ENCODE measurements at places on chromosomes 12 and 14.

DNA sequence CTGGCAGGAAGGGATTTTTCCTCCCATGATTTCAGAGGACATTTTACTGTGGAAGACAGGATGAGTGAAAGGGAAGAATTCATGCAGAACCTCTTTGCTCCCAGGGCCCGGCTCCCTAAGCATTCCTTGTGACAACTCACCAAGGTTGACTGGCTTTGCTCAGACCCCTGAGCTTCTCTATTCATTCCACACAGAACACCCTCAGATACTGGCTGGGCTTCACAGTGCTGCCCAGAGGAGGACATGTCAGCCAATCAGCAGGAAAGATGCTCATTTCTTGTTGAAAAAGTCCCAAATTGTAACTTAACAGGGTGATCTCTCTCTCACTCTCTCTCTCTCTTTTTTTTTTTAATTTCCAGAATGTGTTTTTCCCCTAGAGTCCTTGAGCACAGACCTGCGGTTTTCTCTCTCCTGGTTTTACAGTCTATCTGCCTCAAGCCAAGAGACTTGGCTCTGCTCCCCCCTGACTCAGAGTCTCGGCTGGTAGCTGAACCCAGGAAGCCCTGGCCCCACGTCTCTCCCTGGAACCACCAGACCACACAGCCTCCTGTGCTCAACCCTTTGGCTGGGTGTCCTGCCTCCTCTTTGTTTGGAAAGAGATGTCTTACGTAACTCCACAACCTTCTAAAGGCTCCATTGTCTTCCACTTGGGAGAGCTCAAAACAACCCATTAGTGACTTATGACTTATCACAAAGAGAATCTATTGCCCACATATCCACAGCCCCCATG lies 43.9 kb downstream of the SSPN start:
- DNase-seq = peak; percentile 3

GRCh38 chr12:176321-177181 lies 37.4 kb downstream of the SLC6A12 start:
- no peak for DNase-seq

DNA sequence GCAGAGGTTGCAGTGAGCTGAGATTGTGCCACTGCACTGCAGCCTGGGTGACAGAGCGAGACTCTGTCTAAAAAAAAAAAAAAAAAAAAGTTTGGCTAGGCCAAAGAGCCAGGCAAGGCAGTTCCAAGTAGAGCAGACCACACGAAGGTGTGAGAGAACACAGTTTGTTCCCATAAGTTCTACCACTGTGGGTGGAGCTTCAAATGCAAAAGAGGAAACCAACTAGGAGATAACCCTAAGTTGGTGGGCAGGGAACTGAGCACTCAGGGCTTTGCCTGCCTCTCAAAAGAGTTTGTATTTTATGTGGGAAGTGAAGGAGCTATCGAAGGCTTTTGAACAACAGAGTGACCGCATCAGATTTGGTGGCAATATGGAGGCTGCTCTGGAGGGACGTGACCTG lies 15.1 kb downstream of the SOCS2 start:
- DNase-seq = no peak

- DNase-seq = peak; percentile 18
These were observed 59.2 kb upstream of the TSPAN8 start for GRCh38 chr12:71216725-71217579.

GRCh38 chr14:89129570-89129969 lies 287.5 kb downstream of the FOXN3 start:
- DNase-seq = no peak

DNA sequence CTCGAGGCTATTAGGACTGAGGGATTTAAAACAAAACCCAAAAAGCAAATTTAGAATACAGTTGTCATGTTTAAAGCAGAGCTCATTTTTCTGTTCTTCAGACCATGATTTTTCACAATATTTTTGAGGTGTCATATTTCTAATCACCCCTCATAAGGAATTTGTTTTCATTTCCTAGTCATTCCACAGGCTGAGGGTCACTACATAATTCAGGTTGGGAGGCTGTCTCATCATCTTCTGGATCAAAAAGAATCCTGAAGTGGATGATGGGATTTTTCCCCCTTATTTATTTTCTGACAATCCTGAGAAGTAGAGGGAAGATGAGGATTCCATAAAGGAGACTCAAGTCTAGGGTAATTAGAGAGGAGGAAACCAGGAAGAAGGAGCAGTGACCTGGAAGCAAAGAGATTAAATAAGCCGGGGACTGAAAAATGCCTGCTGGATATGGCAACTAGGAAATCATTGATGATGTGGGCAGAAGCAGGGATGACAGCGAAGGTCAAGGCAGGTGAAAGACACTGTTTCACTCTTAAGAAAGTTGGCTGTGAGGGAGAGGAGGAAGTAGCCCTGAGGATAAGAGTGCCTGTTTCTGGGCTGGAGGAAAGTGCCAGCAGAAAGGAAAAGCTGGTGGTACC lies 9.0 kb upstream of the PCNX1 start:
- DNase-seq = no peak

- no peak for DNase-seq
These were observed 11.6 kb upstream of the GXYLT1 start for GRCh38 chr12:42156232-42156631.

GRCh38 chr12:122980183-122981035 lies at the start of gene ARL6IP4:
ARL6IP4 (plus strand) TSS chr12:122980681; CDS start chr12:122981140, 459 bp downstream.
- DNase-seq = peak; percentile 61

DNA sequence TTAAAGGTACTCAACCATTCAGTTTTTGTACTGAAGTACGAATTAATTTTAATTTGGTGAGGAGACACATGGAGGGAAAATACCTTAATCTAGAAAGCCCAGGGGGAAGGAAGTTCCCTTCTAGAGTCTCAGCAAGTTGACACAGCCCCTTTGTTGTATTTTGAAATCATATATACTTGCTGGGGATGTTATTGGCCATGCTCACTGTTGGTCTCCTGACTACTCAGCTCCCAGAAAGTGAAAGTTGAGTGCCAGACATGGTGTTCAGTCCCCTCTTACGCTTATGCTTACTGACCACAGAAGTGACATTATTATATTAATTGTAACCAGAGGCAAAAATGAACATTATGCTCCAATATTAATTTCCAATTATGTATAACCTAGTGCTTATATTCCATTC lies 28.1 kb downstream of the ARF6 start:
- DNase-seq = no peak

DNA sequence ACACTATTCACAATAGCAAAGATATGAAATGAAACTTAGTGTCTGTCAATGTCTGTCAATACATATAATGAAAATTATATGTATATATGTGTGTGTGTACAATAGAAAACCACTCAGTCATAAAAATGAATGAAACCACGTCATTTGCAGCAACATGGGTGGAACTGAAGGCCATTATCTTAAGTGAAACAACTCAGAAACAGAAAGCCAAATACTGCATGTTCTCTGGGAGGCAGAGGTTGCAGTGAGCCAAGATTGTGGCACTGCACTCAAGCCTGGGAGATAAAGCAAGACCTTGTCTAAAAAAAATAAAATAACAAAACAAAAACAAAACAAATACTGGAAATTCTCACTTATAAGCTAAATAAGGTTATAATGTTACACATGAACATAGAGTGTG lies 16.7 kb upstream of the E2F7 start:
- DNase-seq = no peak

DNA sequence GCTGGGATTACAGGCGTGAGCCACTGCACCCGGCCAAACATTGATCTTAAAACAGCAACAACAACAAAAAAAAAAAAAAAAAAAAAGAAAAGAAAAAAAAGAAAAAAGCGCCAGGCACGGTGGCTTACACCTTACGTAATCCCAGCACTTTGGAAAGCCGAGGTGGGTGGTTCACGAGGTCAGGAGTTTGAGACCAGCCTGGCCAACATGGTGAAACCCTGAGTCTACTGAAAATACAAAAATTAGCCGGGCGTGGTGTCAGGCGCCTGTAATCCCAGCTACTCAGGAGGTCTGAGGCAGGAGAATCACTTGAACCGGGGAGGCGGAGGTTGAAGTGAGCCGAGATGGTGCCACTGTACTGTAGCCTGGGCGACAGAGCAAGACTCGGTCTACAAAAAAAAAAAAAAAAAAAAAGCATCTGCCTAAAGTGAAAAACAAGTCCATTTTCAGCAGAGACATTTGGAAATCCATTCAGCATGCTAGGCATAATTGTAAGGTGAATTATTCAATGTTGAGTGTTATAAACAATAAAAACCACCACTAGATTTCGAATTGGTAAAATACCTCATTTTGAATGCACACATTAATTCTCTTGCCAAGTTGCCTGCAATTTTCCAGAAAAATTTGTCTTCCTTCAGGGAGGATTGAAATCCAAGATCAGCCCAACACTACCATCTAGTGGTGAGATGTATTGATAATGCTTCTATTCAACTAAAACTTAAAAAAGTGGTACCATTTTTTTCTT lies 8.0 kb upstream of the CERS5 start:
- peak; percentile 39 for DNase-seq

- DNase-seq = no peak
These were observed 64.2 kb downstream of the ERGIC2 start for GRCh38 chr12:29316752-29317151.

DNA sequence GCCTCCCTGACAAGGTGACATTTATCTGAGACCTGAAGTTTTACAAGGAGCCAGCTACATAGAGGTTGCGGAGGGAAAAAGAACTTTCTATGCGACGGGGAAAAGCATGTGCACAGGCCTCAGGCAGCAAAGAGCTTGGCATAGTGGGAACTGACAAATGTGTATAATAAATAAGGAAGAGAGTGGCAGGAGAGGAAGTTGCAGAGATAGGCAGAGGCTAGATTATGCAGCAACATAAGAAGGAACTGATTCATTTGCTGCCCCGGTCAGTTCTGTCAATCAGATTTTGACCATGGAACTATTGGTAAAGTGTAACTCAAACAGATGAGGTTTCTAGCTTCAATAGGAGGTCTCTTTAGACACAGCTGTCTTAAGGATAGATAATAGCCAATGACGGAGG lies 33.7 kb upstream of the RIC8B start:
- no peak for DNase-seq

- DNase-seq = no peak
These were observed 118.8 kb upstream of the DIO3 start for GRCh38 chr14:101442451-101442850.

- DNase-seq = no peak
These were observed 52.9 kb downstream of the TECPR2 start for GRCh38 chr14:102415671-102416070.

- DNase-seq = no peak
These were observed 17.4 kb downstream of the FOXN3 start for GRCh38 chr14:89399594-89400068.

DNA sequence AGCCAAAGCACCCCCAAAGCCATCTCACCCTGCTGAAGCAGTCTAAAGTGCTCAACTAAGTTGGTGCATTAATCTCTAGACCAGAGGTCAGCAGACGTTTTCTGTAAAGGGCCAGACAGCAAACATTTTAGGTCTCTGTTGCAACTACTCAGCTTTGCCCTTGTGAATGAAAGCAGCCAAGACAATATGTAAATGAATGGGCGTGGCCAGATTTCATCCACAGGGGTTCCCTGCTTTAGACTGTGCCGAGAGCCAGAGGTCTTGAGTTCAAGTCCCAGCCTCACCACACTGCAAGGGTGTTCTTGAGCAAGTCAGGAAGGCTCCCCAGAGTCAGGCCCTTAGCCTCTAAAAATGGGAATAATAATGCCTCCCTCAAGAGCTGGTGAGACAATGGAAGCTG lies 166.2 kb downstream of the CHST11 start:
- DNase-seq = no peak

GRCh38 chr12:104304261-104305009 lies 896 bp downstream of the EID3 start:
- DNase-seq = no peak

- DNase-seq = no peak
These were observed 11.9 kb downstream of the STYX start for GRCh38 chr14:52741865-52742264.

DNA sequence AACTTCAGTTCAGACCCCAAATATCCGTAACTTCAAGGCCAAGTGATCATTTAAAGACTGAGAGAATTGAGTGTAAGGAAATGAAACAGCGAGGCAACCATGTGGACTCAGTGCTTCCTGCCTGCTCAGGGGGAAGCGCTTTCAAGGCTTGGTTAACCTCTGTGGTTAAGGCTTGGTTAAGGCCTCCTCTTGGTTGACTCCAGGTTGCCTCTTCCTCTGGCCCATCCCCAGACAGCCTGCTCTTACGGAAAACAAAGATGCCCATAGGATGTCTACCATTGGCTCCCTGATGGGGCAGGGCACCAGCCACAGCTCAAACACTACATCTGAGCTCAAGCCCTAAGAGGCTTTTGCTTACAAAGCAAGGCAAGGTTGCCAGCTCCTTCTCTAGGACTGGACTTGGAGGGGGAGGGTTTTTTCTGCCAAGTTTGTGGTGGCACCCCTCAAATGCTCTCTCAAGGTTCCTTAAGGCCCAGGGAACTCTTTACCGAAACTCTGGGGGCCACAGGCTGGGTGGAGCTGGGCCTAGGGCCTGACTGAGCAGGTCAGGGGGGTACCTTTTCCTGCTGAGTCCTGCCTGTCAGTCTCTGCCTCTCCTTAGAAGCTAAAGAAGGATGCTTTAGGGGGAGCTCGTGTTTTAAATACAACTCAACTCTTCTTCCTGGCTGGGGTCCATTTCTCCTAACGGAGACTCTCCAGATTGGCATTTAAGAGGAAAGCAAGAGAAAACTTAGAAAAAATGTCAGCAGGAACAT lies 13.7 kb downstream of the COL2A1 start:
- DNase-seq = peak; percentile 74

- peak; percentile 76 for DNase-seq
These were observed 75.2 kb downstream of the SPRING1 start for GRCh38 chr12:116662612-116663144.

DNA sequence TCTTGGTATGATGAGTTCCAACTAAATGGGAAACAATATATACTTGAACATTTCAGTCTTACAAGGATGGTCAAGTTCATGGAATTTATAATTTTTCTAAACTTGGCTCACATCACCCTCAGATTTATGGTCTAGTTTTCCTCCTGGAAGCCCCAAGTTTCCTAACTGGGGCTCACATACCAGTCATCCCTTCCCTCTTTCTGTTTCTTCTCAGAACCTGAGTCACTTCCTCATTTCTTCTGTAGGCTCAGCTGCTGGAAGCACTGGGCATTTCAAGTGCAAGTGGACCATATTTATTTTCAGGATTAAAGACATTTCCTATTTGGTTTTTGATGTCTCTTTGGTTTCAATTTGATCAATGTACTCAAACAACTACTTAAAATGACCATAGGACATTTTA lies 55.4 kb downstream of the GRIP1 start:
- no peak for DNase-seq
